ENCODE measurements at places on chromosomes 16 and 17.

GRCh38 chr17:19706791-19707727 lies 9.3 kb downstream of the SLC47A2 start:
- no peak for DNase-seq

DNA sequence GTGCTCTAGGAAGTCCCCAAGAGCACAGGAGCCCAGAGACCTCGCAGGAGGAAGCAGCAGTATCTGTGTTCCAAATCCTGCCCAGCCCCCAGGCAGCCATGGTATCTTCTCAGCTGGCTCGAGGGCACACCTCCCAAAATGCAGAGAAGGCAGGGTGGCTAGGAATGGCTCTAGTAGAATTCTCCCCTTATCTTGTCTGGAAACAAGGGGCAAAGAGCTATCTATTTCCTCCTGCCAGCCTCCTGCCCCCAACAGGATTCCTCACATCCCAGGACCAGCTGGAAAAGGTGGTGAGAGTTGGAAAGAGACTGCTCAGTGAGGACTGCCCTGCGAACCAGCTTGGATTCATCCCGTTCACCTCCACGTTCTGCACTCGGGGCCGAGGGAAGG lies 8.6 kb upstream of the TSPOAP1 start:
- DNase-seq: peak; percentile 82

DNA sequence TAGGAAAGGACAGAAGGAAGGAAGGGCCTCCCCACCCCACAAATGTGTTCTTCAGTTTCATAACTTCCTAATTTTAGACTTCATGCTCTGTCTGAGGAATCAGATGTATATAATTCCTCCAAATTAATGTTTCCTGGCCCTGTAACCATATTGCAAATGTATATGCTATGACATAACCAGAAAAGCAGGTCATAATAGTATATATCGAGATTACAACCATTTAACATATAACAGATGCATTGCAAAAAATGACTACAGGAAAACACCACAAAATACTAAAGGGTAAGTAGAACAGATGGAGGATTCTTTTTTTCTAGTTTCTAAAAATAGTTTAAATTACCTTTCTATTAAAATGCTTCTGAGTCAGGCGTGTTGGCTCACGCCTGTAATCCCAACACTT lies 3.1 kb upstream of the EXOC7 start:
- no peak for DNase-seq

GRCh38 chr17:45997624-45998023 lies 1.4 kb upstream of the STH start:
- DNase-seq: no peak

DNA sequence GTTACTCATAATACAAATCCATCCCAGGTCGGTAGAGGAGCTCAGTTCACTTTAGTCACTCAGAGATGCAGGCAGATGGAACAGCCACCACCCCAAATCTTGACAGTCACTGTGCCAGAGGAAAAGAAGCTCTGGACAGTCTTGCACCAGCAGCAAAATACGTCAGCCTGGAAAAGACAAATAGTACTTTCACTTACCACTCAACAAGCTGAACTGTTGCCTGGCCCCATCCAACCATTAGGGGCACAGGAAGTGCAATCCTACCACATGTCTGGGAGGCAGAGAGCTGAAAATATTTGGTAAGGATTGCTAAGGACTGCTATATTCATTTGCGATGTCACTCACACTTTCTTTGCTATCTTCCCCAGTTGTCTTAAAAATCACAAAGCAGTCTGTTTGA lies 239.1 kb upstream of the TOX3 start:
- DNase-seq: no peak

- no peak for DNase-seq
These were observed 22.7 kb downstream of the TRPV3 start for GRCh38 chr17:3534881-3535252.

DNA sequence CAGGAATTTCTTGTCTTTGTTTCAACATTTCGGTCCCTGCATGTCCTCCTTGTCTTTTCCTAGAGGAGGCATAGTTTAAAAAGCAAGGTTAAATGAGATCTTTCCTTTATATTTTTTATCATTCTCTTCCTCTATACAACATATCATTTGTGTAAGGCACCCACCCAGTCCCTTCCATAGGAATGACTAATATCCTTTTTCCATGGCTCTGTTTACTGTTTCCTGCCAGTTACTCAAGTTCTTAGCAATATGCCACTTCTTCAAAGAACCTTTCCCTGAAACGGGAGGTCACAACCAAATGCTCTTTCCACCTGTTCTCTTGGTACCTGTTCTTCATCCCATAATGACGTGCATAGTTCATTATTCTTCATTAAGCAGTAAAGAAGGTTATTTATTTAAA lies 1237.1 kb upstream of the GOT2 start:
- DNase-seq: no peak

DNA sequence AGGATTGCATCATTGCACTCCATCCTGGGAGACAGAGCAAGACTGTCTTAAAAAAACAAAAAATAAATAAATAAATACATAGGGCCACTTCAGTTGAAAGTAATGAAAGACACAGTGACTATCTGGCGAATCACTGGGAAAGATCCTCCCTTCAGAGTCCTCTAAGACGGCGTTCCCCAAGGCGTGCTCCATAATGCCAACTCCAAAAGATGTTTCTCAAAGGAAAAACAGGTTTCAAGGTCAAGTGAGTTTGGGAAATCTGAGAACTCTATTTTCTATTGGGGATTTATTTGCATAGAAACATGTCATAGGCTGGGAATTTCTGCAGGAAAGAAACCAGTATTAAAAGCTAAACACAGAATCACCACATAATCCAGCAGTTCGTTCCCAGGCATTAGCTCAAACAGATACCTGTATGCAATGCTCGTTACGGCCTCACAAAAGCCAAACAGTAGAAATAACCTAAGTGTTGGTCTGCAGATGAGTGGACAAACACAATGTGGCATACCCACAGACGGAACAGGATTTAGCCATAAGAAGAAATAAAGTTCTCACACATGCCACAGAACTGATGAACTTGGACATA lies 7.9 kb downstream of the KLHDC4 start:
- no peak for DNase-seq

All from activated effector memory CD4-positive, alpha-beta T cell treated with anti-CD3 and anti-CD28 coated beads, Interleukin-2, amount 50 U/mL, for 16 hours (primary cell).